ENCODE measurements at places on chromosomes 3 and 15. TPM values are rescaled to one million over a fixed set of nuclear protein-coding genes. Genes with fewer than 3 reads are reported as not detected.

- no peak overlapping the region for H3K27ac ChIP-seq
- peaks cover 4% of the 10 kb centered on the region for H3K27me3 ChIP-seq
- no peaks in the 10 kb centered on the region for H3K36me3 ChIP-seq
Measured at GRCh38 chr3:4899710-4900109, 79.5 kb upstream of the BHLHE40 start.

- no peak for DNase-seq
- H3K27me3 ChIP-seq: no peaks in the 10 kb centered on the region
- H3K4me3 ChIP-seq: no peak overlapping the region
- peaks cover 21% of the 10 kb centered on the region for H3K4me1 ChIP-seq
Measured at GRCh38 chr15:39275066-39275465, 305.8 kb upstream of the THBS1 start.

Gene NME9
- not detected for total RNA-seq

Gene INSYN1
- total RNA-seq: 0.18 TPM

DNA sequence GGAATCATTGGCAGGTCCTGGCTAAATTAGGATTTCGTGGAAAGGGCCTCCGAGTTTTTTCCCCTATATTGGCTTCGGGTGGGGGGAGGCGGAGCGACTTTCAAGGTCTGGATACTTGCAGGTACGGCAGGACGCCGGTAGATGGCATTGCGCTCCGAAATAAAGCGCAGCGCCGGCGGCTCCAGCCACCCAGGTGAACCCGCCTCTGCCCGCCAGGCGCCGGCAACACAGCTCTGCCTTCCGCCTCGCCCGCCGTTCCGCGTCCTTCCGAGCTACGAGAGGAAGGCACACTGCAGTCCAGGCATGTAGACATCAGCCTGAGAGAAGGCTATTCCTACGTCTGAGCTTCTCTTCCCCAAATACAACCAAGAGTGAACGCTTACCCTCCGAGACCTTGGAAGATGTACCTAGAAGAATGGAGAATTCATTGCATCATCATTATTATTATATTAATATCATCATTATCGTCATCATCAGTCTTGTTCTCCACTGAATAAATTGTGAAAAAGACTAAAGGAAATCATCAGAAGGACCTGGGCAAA is 514.1 kb downstream of the MECOM start:
- H3K27me3 ChIP-seq: no peaks in the 10 kb centered on the region
- peak; percentile 80 for DNase-seq
- peak overlapping the region; percentile 59 for H3K27ac ChIP-seq
- peak overlapping the region; percentile 43 for H3K4me3 ChIP-seq

DNA sequence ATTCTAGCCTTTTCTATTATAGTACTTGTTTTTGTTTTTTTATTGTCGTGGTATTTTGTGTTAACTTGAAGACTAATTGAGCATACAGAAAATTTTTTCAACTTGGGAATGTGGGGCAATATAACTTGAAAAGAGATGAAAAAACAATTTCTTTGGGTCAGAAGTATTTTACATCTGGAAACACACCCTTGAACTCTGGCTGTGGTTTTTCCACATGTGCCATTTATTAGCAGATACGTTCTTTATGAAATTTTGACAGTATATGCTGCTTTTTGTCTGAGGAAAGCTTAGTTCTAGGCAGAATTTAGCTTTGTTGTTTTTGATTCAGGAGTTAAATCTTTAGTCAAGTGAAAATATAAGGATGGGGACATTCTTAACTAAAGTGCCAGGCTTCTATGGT is 44.7 kb downstream of the TCF12 start:
- no peaks in the 10 kb centered on the region for H3K36me3 ChIP-seq
- no peak overlapping the region for H3K4me3 ChIP-seq
- no peaks in the 10 kb centered on the region for H3K27me3 ChIP-seq
- DNase-seq: no peak

GRCh38 chr15:70781236-70781635 is 17.9 kb upstream of the UACA start:
- no peaks in the 10 kb centered on the region for H3K36me3 ChIP-seq
- no peak for DNase-seq
- peaks cover 20% of the 10 kb centered on the region for H3K4me1 ChIP-seq
- H3K4me3 ChIP-seq: no peak overlapping the region
- no peak overlapping the region for H3K27ac ChIP-seq

Gene PLEKHO2
- total RNA-seq: 19.0 TPM

Gene GPR160
- total RNA-seq: 0.28 TPM

Measured in IMR-90 (cell line).